ENCODE measurements at places on chromosomes 3 and 15. TPM values are rescaled to one million over a fixed set of nuclear protein-coding genes. Genes with fewer than 3 reads are reported as not detected.

SI gene
- not detected for total RNA-seq

GOLGA8T gene
- total RNA-seq: not detected

DNA sequence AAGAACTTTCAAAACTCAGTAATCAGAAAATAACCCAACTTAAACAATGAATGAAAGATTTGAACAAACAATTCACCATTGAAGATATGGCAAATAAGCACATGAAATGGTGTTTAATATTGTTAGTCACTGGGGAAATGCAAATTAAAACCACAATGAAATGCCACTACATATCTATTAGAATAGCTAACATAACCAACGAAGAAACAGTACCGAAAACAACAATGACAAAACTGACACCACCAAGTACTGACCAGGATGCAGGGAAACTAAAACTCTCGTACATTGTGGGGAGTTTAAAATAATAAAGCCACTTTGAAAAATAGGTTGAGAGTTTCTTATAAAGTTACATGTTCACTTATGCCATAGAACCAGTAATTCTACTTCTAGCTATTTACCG, 69.1 kb downstream of the KBTBD8 start:
- no peak overlapping the region for H3K27ac ChIP-seq
- DNase-seq: no peak
- peaks cover 4% of the 10 kb centered on the region for H3K27me3 ChIP-seq
- no peaks in the 10 kb centered on the region for H3K4me1 ChIP-seq

DNA sequence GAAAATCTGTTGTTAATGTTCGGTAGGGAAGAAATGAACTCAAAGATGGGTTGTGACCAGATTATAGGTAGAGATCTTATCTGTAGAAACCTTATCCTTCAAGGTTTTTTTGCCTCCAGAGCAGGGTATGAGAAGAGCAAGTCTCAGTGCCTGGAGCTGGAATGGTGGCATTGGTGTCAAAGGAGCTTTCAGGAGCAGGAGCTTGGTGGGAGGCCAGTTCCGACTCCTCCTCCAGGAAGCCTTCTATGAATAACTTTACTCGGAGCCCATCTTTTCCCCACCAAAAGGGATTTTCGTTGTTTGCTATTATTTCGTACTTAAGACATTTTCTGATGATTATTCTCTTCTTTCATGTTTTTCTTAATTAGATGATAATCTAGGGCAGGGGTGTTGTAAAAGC, 91.8 kb downstream of the GHSR start:
- no peak for DNase-seq
- no peak overlapping the region for H3K4me3 ChIP-seq
- H3K4me1 ChIP-seq: peaks cover 25% of the 10 kb centered on the region

- peak overlapping the region; percentile 32 for H3K4me3 ChIP-seq
- H3K4me1 ChIP-seq: peaks cover 35% of the 10 kb centered on the region
- no peaks in the 10 kb centered on the region for H3K36me3 ChIP-seq
- no peak for DNase-seq
- peak overlapping the region; percentile 46 for H3K27ac ChIP-seq
These were observed 47.3 kb downstream of the P3H2 start for GRCh38 chr3:190073264-190074008.
